H7 (cell line): ENCODE measurements at places on chromosomes 7 and 10.

DNA sequence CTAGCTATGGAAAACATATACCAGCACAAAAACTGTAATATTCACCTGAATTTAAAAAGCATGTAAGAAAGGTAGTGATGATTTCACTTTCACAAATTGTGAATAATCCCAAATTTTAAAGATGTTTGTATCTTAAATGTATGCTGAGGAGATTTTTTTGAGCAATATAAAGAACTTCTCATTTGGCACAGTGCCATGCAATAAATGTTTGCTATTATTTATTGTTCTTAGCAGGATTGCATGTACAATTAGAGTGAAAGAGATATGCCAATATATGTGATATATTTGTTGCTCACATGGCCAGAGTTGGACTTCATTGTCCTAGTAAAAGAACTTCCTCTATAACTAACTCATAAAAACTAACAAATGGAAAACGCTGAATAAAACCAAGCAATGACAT lies 895.1 kb upstream of the KCND2 start:
- no peak for DNase-seq

GRCh38 chr10:102283488-102283887 lies 38.2 kb downstream of the GBF1 start:
- DNase-seq, result no peak

GRCh38 chr10:128912568-128913311 lies 554.3 kb upstream of the MGMT start:
- DNase-seq, result no peak

DNA sequence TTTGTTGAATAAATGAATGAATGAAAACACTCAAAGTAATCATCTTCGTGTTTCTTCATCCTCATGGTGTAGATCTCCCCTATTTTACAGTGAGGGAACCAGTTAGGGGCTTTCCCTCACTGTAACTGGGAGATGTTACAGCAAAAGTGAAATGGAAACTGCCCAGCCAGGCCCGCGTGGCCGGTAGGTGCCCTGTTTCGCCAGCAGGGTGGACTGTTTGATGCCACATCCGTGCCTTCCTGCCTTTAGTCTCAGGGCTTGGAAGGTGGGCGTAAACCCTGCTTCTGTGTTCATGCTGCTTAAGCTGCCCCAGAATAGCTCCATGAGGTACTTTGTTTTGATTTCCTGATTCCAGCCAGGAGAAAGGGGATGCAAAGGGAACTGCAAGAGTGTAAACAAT lies 268.8 kb downstream of the PLXNA4 start:
- DNase-seq, result peak; percentile 64

GRCh38 chr7:43433639-43434038 lies 149.3 kb upstream of the STK17A start:
- no peak for DNase-seq

DNA sequence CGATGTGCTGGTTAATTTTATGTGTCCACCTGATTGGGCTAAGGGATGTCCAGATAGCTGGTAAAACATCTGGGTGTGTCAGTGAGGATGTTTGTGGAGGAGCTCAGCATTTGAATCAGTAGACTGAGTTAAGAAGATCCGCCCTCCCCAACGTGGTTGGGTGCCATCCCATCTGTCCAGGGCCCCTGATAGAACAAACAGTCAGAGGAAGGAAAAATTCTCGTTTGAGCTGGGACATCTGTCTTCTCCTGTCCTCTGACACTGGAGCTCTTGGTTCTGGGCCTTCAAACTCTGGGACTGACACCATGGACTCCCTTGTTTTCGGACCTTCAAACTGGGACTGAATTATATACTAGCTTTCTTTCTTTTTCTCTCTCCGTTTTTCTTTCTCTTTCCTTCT lies 59.6 kb downstream of the CARD11 start:
- no peak for DNase-seq

GRCh38 chr7:54967377-54967776 lies 51.4 kb upstream of the EGFR start:
- no peak for DNase-seq

GRCh38 chr10:109427411-109427810 lies 495.9 kb downstream of the XPNPEP1 start:
- DNase-seq, result no peak

GRCh38 chr10:92091965-92092364 lies 168.4 kb downstream of the BTAF1 start:
- DNase-seq, result no peak

- DNase-seq, result no peak
Observed at GRCh38 chr7:123844712-123845219, at the start of gene HYAL4. HYAL4 (plus strand) TSS chr7:123845169; CDS start chr7:123868274, 23,105 bp downstream.

DNA sequence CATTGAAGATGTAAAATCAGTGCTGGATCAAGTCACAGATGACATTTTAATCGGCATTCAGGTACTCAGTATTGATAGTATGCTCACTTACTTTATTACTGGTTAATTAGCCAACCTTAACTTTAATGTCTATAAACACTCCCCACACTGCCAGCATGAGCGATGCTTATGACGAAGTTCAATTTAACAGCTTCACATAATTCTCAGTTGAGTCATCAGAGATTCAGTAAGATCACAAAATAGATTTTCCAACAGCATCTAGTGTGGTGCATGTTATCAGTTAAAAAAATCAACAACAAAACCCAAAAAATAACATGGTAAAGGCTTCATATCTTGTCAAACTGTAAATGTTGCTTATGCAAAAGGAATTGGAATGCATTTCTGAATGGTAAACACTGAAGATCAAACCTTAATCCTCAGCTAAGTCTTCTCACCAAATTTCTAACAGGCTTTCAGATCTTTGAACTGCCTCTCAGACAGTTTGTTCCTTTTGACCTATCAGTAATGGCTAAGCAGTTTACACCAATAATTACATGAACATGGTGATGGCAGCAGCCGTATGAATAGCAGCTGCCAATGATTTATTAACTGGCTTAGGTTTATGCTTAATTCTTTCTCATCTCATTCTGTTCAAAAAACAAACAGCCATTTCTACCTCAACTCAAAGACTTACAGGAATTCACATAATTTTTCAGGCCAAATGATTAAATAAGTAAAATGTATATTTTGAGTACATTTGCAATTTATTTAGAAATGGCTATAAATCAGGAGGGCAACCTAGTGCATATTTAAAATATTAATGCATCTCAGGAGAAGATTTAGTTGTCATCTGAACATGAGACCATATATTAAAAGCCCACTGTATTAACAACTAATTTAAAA lies 98.5 kb downstream of the CABCOCO1 start:
- no peak for DNase-seq

GRCh38 chr10:119103241-119103902 lies 541 bp upstream of the DENND10 start:
- DNase-seq, result no peak

DNA sequence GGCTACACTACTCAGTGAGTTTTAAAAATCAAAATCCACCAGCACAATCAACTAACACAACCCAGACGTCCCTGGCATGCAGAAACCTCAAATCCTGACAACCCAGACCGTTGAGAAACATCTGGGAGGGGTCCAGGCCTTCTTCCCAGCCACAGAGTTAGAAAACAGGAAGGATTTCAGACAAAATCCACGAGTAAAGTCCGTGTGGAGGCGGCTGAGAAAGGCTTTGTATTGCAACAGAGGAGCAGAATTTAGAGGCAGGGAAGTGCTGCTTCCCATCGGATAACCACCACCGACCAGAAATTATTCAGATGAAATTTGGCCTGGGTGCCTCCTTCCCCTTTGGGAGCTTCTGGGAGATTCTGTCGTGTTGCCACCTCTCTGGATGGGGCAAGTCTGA lies 61.5 kb downstream of the TNS3 start:
- no peak for DNase-seq

- peak; percentile 68 for DNase-seq
Observed at GRCh38 chr10:99917963-99918825, 91.6 kb downstream of the DNMBP start.

GRCh38 chr7:102236102-102236501 lies 50.6 kb upstream of the SH2B2 start:
- no peak for DNase-seq

DNA sequence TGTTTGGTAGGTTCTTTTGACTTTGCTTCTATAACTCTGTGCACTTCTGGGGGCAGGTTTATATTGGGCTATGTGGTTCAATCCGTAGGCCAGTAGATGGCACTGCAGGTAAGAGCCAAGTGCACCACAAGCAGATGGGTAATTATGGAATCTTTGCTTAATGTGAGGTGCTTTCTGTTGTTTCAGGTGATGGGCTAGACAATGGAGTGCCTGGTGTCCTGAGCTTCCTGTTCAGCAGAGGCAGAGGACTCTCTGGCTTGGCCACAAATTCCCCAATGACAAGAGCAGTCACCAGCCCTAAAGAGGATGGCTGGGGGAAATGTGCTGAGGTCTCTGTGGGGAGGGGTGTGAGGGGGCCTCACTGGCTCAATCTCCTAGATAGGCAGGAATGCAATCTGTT lies 455.0 kb downstream of the CCSER2 start:
- peak; percentile 54 for DNase-seq

GRCh38 chr10:101441541-101442455 lies 87.8 kb downstream of the BTRC start:
- DNase-seq, result peak; percentile 39

DNA sequence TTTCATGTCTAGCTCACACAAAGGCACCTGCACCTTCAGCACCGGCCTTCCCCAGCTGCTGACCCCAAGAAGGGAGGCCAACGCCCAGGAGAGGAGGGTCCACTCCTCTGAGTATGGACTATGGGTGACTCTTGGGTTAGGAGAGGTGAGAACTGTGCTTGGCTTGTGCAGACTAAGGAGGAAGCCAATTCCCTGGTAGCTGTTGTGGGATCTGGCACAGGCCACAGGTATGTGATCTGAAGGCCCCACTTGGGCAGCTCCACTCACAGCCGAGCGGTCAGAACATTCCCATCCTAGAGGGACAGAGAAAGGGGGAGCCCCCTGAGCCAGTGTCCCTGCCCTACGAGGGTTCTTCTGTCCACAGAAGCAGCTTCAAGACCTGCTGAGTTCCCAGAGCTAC lies 52.8 kb upstream of the FIGNL1 start:
- DNase-seq, result no peak

- DNase-seq, result no peak
Observed at GRCh38 chr10:131899116-131899690, 1.6 kb upstream of the PPP2R2D start.

DNA sequence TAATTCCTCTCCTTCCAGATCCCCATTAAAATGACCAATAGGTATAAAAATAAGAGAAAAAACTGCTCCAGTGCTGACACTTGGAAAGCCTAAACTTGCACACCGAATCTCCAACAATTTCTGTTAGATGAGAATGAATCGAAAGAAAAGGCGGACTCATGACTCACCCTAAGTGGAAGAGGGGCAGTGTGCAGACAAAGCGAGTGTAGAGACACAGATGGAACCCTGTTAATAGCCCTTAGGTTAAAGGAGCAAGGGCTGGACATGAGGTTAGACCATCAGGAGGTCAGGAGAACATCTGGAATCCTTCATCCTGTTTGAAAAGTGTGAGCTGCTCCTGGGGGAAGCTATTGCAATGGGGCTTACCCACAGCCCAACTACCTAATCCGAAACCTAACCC lies 103.4 kb upstream of the GLI3 start:
- DNase-seq, result no peak

- DNase-seq, result no peak
Observed at GRCh38 chr7:158731761-158732160, 27.2 kb upstream of the NCAPG2 start.

DNA sequence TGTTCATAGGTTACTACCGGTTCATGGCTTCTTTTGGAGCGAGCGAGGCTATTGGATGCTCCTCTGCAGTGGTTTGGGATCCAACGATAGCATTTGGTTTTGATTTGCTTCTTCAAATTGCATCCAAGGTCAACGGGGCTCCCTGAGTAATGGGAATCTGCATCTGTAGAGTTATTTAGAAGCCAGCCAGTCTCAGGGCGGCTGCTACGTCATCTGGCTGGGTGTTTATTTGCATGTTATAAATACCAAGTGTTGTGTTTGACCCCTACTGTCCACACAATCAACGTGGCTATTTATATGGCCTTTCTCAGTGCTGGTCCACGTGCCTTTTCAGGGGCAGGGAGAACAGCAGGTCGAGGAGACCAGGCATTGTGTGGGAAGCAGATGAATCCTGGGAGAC lies 137.7 kb downstream of the PRPF18 start:
- no peak for DNase-seq

DNA sequence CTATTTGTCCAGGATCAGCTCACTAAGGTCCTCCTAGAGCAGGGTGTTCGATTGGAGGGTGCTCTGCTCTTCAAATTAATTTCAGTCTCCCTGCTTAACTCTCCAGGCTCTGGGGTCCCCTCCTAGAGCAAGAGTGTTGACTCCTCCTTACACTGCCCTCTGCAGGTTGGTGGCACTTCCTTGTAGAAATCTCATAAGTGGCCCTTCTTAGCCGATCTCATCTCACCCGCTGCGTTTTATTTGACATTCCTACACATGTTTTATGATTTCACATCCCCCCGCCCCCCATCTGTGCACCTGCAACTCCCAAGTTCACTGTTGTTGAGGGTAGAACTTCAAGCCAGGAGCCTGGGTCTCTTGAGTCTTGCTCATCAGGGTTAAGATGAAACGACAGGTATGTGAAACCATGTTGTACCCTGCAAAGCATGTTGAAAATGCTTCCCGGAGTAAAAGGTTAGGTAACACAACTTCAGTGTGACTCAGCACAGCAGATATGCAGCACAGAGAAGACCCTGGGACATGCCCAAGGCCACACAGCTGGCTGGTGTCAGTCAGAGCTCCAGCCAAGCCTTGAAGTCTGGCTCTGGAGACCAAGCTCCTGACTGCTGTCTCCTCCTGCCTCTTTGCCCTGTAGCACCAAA lies 171.2 kb downstream of the PRKAG2 start:
- DNase-seq, result peak; percentile 90

GRCh38 chr10:97311111-97311626 lies 7.9 kb upstream of the FRAT1 start:
- no peak for DNase-seq
